Esophagus squamous epithelium (tissue), 5 donors: ENCODE measurements at places on chromosomes 16 and 17. TPM values are rescaled to one million over a fixed set of nuclear protein-coding genes. Genes with fewer than 3 reads are reported as not detected.

- no peak for DNase-seq
Measured at GRCh38 chr16:1532771-1533170, 695 bp upstream of the TMEM204 start.

- DNase-seq = no peak
Measured at GRCh38 chr16:31187808-31188189, 7.9 kb downstream of the FUS start.

GRCh38 chr17:57675427-57676387 is 69.4 kb downstream of the CCDC182 start:
- DNase-seq = no peak

FOXJ1 gene
- not detected for total RNA-seq

TSPAN10 gene
- total RNA-seq = 0.72 TPM

GRCh38 chr17:58669853-58670252 is 22.0 kb downstream of the TEX14 start:
- DNase-seq = no peak

DNA sequence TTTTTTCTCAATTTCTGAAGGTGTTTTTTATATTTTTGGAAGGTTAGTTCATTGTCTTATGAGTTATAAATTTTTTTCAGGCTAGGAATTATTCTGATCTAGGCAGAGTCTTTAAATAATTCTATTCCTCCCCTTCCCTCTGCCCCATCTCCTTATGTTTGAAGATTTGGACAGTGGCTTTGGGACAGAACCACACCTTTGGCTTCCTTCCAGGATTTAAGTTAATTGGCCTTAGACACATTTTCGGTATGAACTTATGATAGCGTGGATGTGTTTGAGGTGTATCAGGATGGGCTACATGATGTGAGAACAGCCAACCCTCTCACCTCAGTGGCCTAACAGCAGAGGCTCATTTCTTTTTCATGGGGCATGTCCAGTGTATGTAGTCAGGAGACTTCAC is 24.3 kb downstream of the EPN2 start:
- no peak for DNase-seq

GRCh38 chr17:57667461-57667923 is 77.6 kb downstream of the CCDC182 start:
- DNase-seq = no peak

DNA sequence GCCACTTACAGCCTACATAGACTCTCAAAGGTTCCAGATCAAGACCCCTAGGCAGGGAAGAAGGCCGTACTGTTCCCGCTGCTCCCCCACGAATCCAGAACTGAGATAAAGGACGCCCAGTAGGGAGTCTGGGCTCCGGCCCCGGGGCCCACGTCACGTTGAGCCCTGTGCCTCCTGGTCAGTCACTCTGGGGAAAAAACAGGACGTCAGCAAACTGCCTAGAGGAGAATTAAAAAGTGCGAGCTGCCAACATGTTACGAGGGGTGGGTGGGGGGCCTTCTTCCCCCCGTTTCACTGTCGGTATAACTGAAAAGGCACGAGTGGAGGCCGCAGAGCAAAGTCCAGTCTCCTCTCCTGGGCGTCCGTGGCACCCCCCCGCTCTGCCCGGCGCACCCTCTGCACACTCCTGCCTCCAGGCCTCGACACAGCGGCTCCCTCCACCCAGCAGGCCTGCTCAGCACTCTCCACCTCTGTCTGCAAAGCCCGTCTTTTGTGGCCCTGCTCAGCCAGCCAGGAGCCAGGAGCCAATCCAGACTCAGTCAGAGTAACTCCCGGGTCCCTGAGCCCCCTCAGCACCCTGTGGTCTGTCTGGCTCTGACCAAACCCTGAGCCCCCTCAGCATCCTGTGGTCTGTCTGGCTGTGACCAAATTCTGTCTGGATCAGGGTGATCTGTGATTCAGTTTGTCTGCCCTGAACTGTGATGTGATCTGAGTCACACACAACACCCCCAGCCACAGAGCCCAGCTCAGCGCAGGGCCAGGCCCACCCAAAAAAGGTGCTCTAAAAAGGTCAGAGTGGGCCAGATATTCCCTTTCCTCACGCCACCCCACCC is 6.2 kb downstream of the ITGAE start:
- no peak for DNase-seq

GRCh38 chr16:89476811-89477261 is 13.5 kb downstream of the ANKRD11 start:
- no peak for DNase-seq
